Pulmonary artery endothelial cell (primary cell): ENCODE measurements at places on chromosomes 5 and 9. TPM values are rescaled to one million over a fixed set of nuclear protein-coding genes. Genes with fewer than 3 reads are reported as not detected.
A peak's percentile ranks its signal among the peaks of the same experiment; 100 is the strongest.

DNA sequence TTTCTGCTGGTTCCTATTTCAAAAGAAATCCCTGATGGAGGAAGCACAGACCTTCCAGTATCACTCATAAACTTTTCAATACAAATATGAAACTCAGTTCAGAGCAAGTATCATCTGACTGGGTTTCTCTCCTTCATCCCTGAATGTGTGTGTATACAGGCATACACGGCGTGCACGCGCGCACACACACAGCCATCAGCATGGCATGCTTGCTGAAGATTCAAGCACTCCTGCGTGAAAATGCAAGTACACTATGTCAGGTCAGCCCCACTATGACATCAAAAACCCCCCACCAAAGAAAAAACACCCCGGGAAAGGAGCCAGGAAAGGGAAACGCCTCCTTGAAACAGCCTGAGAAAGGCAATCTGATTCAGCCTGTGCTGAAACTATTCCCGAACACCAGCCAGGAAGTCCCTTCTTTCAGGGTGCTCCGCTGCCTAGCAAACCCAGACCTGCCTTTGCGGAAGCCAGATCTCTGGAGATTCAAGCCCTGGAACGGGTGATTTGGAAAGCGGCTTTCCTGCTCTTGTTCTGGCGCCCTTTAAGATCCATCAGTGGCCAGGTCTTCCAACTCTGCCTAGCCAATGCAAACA lies 831 bp downstream of the KLHL3 start:
- no peak for DNase-seq

DNA sequence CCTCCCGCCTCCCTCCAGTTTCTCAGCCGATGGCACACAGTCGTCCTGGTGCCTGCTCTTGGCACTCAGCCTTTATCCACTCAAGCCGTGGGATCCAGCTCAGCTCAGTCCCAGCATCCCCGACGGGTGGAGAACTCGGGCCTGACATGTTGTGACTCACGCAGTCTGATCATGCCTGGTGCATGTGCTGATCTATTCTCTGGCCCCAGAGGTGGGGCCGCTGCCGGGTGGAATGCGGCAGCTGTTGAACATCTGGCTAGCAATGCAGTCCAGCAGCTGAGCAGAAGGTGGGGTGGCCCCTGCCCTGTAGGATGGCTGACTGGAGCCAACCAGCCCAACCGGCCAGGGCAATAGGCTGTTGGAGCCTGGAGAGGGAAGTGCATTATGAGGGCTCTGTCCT lies 1.7 kb upstream of the AIF1L start:
- no peak for DNase-seq

GRCh38 chr9:127424676-127424999 lies 456 bp downstream of the ZNF79 start:
- no peak for DNase-seq

DNA sequence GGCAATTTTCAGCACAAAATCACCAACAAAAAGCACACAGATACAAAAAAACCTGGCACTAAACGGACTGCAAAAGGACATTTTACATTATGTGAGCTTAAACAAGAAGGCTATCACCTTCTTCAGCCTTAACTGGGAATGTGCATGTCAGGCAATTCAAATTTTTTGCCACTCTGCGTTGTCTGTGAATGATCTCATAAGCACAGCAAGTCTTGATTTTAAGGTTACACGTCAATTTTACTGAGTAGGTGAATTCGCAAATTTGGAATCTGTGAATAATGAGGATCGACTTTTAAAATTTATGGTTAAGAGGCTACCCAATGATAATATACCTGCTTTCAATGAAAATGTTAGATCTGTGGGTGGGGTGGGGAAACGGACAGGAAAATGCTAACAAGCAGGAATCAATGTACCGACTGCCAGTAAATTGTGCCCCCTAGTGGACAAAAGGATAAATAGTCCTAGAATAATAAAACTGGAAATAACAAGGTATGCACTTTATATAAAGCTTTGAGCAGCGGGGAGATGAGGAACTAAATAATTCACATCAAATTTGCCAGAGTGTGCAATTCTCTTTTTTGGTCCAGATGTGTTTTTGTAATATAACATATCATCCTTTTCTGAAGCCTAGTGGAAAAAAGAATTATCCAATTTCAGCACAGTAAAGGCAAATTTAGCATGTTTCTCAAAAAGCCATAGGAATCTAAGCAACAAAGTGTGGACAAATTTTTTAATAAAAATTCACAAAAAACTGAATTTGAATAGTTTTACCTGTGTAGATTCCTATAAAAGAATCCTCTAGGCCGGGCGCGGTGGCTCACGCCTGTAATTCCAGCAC lies 20.5 kb downstream of the EQTN start:
- DNase-seq: peak; percentile 11

DNA sequence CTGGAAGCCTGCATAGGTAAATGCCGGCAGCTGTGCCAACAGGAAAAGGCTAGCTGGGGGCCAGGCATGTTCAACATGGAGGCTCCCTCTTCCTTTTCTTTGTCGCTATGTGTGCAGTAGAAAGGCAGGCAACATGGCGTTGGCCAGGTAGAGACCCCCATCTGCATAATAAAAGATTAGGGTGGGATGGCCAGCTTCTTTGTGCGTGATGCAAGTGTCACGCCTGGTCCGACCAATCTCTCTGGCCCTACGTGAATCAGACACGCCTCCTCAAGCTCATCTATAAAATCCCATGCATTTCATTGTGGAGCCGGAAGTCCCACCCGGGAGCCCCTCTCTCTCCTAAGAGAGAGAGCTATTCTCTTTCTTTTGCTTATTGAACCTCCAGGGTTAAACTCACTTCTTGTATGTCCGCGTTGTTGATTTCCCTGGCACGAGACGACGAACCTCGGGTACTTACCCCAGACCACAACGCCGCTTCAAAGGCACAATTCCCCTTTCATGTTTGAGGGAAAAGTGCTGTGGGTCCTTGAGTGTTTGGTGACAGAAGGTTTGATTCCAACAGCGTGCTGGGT lies 25.0 kb upstream of the C5orf47 start:
- no peak for DNase-seq

GRCh38 chr5:157290981-157291711 lies 25.2 kb downstream of the CYFIP2 start:
- DNase-seq: no peak

GRCh38 chr5:133421394-133421793 lies 190.9 kb downstream of the FSTL4 start:
- no peak for DNase-seq

DNA sequence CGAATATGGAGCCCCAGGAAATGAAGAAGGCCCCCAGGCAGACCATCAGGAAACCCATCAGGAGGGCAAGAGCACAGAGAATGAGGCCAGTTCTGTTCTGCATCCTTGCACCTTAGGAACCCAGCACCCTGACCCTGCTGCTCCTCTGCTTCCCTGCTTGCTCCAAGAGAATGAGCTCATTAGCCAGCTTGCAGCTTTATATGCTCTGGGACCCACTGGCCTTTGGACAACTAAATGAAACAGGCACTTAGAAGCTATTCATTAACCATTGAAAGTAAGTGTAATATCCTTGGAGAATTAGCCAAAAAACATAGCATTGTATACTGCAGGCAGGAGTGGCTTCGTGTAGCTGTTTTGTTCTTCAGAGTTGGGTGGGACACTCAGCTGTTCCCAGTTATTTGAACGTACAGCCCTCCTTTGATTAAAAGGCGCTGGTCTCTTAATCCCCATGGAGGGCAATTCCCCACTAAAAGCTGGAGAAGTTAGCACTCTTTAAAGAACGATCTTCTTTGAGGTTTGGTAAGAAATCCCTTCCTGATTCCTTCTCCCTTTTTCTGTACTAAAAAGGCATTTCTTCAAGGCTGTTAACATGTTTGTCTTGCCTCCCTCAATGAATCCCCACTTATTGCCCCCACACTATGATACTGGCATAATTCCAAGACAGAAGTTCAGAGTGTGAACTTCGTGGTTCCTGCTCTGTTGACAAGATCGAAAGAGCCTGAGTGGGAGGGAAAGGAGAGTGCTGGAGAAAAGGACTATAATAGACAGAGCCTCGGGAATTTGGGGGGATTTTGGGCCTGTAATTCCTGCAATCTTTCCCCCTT lies at the start of gene TMEM252:
TSS of gene TMEM252 (minus strand) at position 172 of the 824 bp plus-strand sequence. CDS start at position 103, 69 bp downstream.
- DNase-seq: no peak

DNA sequence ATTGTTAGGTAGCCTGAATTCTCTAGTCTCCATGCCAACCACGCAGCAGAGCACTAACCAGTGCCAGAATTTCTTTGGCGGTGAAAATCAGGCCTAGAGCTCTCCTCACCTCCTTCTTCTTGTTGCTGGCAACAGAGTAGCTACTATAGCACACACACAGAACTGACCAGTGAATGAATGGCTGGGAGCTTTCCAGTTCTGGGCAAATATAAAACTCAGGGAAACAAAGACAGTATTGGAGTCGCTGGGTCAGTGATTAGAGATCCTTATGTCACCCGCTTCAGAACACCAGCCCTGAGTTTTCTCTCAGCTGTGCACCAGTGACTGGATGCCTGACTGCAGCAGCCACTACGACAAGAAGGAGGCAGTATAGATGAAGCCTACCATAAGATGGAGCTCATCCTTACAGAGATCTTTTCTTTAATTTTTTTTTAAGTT lies 26.9 kb upstream of the FEM1C start:
- DNase-seq: peak; percentile 69

DNA sequence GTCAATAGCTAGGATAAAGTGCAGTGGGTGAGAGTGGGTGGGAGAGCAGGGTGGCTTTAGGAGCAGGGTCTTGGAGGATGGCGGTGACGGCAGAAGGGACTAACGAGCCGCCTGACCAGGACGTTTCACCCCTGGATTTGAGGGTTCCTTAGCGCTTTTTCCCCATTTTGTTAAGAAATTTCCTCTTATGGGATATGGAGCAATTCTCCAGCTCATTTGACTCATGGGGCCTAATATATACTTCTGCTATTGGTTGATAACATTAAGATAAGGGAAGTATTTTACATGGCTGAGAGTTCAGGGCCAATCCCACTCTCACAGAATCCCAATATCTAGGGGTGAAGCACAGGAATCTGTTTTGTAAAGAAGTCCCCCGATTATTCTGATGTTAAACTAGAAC lies 17.6 kb downstream of the CD180 start:
- DNase-seq: no peak

- DNase-seq: no peak
Observed at GRCh38 chr9:135715056-135715595, 13.1 kb downstream of the KCNT1 start.

DNA sequence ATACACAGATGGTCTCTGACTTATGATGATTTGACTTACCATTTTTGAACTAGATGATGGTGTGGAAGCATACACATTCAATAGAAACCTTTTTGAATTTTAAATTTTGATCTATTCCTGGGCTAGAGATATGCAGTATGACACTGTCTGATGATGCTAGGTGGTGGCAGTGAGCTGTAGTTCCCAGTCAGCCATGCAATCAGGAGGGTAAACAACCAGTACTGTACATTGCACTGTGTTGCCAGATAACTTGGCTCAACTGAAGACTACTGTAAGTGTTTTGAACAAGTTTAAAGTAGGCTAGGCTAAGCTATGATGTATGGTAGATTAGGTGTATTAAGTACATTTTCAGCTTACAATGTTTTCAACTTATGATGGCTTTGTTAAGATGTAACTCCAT lies 859.1 kb upstream of the ARRDC3 start:
- DNase-seq: no peak

- DNase-seq: no peak
Observed at GRCh38 chr9:20014168-20014567, 225.3 kb upstream of the SLC24A2 start.

DNA sequence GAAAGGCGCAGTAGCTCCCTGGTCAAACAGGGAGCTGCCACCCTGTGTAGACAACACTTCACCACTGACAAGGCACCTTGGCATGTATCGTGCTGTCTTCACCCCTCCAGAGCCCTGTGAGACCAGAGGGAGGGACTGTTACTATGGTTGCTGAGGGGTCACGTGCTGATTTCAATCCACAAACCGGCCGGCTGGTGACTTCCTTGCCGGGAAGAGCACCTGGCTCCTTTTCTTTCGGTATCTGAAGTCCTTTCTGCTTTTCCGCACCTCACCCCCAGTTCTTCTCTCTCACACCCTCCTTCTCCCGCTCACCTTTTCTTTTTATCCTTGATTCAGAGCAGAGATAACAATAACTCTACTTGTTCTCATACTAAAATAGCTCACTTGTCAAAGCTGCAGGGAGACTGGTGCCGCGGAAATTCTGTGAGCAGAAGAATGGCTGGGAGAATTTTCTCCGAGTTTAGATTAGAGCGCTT lies 327.2 kb downstream of the ZSWIM6 start:
- no peak for DNase-seq

GRCh38 chr9:107749787-107750444 lies 260.3 kb upstream of the KLF4 start:
- DNase-seq: peak; percentile 63

DNA sequence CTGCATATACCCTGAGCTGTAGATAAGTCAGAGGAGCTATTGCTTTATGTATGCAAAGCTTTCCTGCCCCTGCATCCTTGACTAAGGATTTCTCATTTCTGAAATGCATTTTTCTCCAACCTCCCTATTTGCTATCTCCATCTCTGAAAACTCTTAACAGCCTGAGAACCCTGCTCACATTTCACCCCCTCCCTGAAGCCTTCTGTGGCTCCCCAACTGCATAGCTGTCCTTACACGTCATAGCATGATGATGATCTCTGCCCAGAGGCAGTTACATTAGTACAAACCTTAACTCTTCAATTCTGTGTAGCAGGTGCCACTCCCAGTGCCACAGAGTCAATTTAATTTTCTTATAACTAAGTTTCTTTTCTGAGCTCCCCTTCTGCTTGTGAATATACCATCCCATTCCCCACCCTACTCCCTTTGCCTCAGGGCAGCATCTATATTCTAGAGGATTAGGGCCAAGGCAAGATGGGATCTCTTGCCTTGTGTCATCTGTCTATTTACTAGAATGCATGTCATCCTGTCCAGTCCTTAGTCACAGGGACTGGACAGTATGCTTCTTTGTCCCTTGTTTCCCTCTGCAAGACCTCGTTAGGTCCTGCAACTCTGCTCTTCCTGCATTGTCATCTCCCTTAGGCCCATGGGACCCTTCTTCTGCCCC lies 149.7 kb upstream of the SPRY4 start:
- no peak for DNase-seq

Gene LTC4S
- 0.46 and 0.66 TPM in 2 replicates for total RNA-seq

Gene LIX1
- not detected in 2 replicates for total RNA-seq

Gene STXBP1
- 16.0 and 19.0 TPM in 2 replicates for total RNA-seq

Gene TMEM252
- not detected in 2 replicates for total RNA-seq

Gene DOCK2
- 0.20 and 0.46 TPM in 2 replicates for total RNA-seq

Gene IFNK
- not detected in 2 replicates for total RNA-seq

Gene MOCS2
- 19.0 and 24.0 TPM in 2 replicates for total RNA-seq

Gene ABLIM3
- 18.8 and 21.3 TPM in 2 replicates for total RNA-seq

Gene GPR150
- total RNA-seq: 0.20 and 0.32 TPM in 2 replicates
